ENCODE measurements at places on chromosomes 4 and X. TPM values are rescaled to one million over a fixed set of nuclear protein-coding genes. Genes with fewer than 3 reads are reported as not detected.
A peak's percentile ranks its signal among the peaks of the same experiment; 100 is the strongest.

DNA sequence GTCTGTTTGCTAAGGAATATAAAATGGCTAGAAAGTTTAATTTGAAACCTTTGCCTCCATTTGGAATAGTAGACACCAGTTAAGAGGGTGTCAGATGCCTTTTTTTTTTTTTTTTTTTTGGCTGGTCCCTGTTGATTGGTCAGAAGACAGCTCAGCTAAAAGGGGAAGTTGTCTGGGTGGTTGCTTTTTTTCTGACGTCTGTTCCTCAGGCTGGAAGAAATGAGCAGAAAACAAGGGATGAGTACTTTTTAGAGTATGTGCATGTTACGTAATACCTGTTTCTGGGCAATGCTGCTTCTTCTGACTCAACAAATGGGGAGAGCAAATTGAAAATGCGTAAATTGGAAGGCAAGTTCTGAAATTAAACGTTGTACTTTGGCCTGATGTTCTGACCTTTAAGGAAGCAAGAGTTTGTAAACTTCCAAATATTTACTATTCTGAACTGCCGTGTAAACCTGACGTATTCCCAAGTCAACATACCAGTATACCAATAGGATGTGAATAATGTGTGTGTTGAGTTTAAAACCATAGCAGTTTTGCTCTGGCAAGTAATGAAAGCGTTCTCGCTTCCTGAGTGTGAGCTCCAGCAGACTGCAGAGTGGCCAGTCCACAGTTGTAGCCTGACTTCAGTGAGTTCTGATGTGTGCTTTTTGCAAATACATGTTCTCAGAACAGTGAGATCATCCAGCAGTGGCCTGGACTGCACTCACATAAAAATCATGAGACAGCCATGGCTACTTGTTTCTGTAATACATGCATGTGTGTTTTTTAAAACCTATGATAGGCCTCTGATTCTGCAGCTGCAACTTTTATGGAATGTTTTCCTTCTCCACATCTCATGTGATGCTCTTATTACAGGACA lies 1.7 kb downstream of the SAT1 start:
- no peaks in the 10 kb centered on the region for H3K27me3 ChIP-seq
- H3K27ac ChIP-seq = peak overlapping the region; percentile 97
- peak overlapping the region; percentile 90 for H3K4me3 ChIP-seq
- no peak for DNase-seq
- peaks cover 37% of the 10 kb centered on the region for H3K4me1 ChIP-seq

DNA sequence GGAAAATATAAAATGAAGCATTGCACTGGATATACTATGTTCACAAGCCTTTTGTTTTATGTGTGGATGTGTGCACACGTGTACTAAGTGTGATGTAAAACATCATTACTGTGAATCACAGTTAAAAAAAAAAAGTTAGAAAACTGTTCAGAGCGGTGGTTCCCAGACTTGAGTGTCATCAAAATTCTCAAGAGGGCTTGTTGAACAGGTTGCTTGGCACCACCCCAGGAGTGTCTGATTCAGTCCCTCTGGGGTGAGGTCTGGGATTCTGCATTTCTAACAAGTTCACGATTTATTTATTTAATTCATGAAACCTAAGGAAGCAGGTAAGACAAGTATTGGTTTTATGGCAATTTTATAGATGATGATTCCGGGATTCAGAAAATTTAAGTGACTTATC lies 1.8 kb downstream of the CENPU start:
- H3K27me3 ChIP-seq = no peaks in the 10 kb centered on the region
- H3K36me3 ChIP-seq = peaks cover 42% of the 10 kb centered on the region
- peak overlapping the region; percentile 55 for H3K27ac ChIP-seq
- H3K4me1 ChIP-seq = peaks cover 45% of the 10 kb centered on the region
- peak overlapping the region; percentile 100 for H3K4me3 ChIP-seq
- no peak for DNase-seq

The CHRDL1 gene
- total RNA-seq = not detected

DNA sequence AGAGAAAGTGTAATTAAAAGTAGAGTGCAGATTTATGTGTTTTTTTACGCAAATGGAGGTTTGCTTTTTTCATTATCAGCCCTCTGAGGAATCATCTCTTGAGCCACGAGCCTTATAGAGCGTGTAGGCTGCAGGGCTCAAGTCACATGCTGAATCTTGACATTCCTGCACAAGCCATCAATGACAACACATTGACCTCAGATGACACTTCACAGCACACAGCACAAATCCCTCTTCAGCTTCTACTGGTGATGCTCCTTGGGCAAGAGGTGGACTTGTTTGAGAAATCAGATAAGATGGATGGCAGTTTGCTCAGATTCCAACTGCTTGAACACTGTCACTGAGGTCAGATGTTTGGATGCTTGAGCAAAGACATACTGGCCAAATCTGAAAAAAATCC lies 250.6 kb downstream of the SNCA start:
- peaks cover 6% of the 10 kb centered on the region for H3K27me3 ChIP-seq
- H3K4me1 ChIP-seq = no peaks in the 10 kb centered on the region
- DNase-seq = no peak
- no peak overlapping the region for H3K27ac ChIP-seq
- H3K4me3 ChIP-seq = no peak overlapping the region

DNA sequence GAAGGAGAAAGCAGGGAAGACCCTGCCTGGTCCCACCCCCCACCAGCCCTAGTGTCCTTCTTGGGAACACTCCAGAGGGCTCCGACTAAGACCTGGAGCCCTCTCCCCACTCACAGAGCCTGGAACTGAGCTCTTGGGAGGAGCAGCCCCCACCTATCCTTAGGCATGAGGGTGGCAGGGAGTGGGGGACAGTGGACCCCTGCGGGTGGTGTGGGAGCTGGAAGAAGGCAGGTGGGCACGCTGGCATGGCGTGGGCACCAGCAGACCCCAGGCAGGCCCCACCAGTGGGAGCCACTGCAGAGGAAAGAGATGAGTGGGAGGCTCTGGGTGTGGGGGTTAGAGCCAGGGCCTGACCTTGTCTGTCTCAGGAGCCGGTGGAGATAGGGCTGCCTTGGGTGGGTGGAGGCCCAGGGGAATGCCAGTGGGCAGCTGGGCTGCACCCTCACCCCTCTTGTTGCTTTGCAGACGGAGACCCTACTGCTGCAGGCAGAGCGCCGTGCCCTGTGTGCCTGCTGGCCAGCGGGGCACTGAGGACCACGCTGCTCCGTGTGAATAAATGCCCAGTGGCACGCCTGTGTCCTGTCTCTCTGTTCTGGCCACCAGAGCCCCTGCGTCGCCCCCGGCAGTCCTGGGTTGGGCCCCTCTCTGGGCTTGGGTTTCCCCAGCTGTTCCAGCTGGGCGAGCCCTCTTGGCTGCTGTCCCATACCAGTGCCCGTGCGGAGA lies 15.6 kb upstream of the NAT8L start:
- peak; percentile 13 for DNase-seq
- H3K27me3 ChIP-seq = peaks cover 17% of the 10 kb centered on the region
- H3K36me3 ChIP-seq = no peaks in the 10 kb centered on the region
- peak overlapping the region; percentile 21 for H3K4me3 ChIP-seq
- H3K4me1 ChIP-seq = peaks cover 5% of the 10 kb centered on the region

- H3K36me3 ChIP-seq = peaks cover 19% of the 10 kb centered on the region
- H3K27ac ChIP-seq = peak overlapping the region; percentile 22
- no peaks in the 10 kb centered on the region for H3K27me3 ChIP-seq
Observed at GRCh38 chrX:44899946-44900345, 27.0 kb downstream of the KDM6A start.

The ATP5ME gene
- total RNA-seq = 205 TPM

DNA sequence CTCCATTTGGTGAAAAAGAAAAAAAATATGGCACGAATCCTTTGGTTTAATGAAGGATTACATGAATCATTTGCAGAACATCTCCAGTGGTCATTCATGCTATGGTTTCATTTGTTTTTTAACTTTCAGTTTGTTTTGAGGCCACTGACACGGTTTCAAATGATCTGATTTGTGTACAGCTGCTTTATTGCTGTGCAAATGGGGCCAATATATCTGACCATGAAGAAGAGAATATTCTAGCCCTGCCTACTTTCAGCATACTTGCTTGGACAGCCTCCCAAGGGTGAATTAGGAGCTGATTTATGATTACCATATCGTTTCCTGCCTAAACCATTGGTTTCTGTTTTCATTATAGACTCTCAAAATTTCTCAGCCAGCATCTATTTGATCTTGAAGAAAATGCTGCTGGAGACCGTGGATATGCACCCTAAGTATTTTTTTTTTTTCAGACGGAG lies 30.7 kb downstream of the SPARCL1 start:
- no peak for DNase-seq
- no peaks in the 10 kb centered on the region for H3K36me3 ChIP-seq
- H3K4me3 ChIP-seq = peak overlapping the region; percentile 11
- H3K27ac ChIP-seq = peak overlapping the region; percentile 14
- H3K27me3 ChIP-seq = no peaks in the 10 kb centered on the region

DNA sequence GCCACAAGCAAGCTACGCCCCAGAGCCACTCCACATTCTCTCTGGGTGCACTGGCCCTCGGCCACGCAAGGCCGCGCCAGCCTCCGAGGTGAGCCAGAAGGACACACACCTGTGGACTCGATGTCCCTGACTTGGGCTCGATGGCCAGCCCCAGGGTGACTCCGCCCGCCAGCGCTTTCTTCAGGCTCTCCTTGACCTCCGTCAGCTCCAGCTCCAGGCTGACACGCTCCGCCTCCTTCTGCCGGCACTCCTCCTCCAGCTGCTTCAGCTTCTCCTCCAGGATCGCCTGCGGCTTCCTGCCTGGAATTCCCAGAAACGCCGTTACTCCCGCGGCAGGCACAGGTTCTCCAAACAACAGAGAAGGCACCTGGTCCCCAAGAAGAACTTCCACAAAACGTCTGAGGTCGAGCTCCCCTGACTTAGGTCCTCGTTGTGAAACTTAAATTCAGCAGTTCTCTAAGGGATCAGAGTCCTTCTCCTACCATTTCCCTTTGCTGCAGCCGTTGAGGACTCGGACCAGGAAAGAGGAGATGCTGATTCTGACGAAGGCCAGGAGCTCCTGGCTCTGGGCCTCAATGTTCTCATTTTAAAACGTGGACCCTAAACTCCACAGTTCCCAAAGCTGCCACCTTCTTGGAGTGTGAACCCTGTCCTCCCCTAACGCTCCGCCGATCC lies 166.8 kb downstream of the AFAP1 start:
- no peak overlapping the region for H3K4me3 ChIP-seq
- no peak overlapping the region for H3K27ac ChIP-seq
- DNase-seq = no peak

DNA sequence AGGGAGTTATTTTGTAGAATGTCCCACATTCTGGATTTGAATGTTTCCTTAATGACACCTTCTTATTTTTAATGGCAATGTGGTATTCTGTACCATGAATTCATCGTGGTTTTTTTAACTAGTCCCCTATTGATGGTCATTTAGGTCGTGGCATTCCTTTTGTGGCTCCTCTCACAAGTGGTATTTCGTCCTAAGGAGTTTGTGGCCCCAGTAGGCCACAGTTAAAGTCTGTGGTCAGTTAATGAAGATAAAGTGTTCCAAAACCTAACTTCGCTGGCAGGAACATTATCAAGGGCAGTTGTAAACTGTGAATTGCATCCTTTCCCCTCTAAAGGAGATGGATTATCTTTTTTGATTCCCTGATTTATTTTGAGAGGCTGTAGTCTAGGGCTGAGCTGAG lies 133.2 kb downstream of the TMEM164 start:
- H3K36me3 ChIP-seq = peaks cover 6% of the 10 kb centered on the region
- no peaks in the 10 kb centered on the region for H3K27me3 ChIP-seq
- no peak overlapping the region for H3K27ac ChIP-seq
- H3K4me3 ChIP-seq = no peak overlapping the region

GRCh38 chr4:163693211-163693610 lies 198.7 kb downstream of the TMA16 start:
- no peak for DNase-seq
- no peaks in the 10 kb centered on the region for H3K27me3 ChIP-seq
- no peaks in the 10 kb centered on the region for H3K4me1 ChIP-seq
- H3K4me3 ChIP-seq = no peak overlapping the region
- no peaks in the 10 kb centered on the region for H3K36me3 ChIP-seq

DNA sequence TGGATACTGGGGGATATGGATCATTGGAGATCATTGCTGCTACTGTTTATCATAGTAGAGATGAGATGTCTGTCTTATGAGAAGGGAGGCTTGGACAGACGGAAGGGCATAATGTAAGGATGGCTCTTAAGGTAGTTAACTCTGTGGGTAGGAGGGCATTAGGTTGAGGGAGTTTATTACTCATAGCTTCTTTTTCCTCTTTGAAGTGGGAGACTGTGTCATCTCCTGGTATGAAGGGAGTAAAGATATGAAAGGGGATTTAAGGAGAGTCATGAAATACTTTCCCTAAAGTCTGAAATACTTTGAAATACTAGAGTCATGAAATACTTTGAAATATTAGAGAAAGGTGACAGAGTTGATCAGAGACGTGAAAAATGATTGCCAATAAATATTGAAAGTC lies 255.5 kb upstream of the PITX2 start:
- H3K36me3 ChIP-seq = no peaks in the 10 kb centered on the region
- no peaks in the 10 kb centered on the region for H3K4me1 ChIP-seq
- no peaks in the 10 kb centered on the region for H3K27me3 ChIP-seq
- no peak overlapping the region for H3K27ac ChIP-seq
- DNase-seq = no peak

GRCh38 chrX:12223650-12224049 lies 85.4 kb downstream of the FRMPD4 start:
- H3K27ac ChIP-seq = no peak overlapping the region
- H3K4me1 ChIP-seq = no peaks in the 10 kb centered on the region
- no peak for DNase-seq
- H3K27me3 ChIP-seq = no peaks in the 10 kb centered on the region
- H3K36me3 ChIP-seq = no peaks in the 10 kb centered on the region

The EIF2S3 gene
- total RNA-seq = 172 TPM

The ADAMTS3 gene
- total RNA-seq = not detected

DNA sequence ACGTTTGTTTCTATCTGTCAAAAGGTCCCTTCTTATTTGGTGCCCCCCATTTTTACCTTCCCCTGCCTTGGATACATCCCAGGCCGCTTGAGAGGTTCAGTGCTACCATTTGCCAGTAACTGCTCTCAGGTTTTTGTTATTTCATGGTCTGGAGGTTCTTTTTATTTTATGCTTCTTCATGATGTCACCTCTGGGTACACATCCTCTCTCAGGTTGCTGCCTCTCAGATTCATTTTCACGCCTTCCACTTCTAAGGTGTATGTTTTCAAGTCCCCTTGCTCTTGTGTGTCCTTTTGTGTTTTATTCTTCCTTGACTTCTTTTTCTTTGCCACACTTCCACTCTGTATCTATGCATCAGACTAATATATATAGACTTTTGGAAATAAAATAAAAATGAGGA lies 640.1 kb upstream of the AADAT start:
- H3K4me1 ChIP-seq = no peaks in the 10 kb centered on the region
- no peaks in the 10 kb centered on the region for H3K36me3 ChIP-seq
- no peak overlapping the region for H3K4me3 ChIP-seq
- no peak for DNase-seq

- peaks cover 48% of the 10 kb centered on the region for H3K4me1 ChIP-seq
- no peaks in the 10 kb centered on the region for H3K27me3 ChIP-seq
- H3K27ac ChIP-seq = peak overlapping the region; percentile 88
- peaks cover 8% of the 10 kb centered on the region for H3K36me3 ChIP-seq
- DNase-seq = no peak
- peak overlapping the region; percentile 85 for H3K4me3 ChIP-seq
Observed at GRCh38 chr4:184536881-184537248, 62.5 kb upstream of the IRF2 start.

Measured in activated CD4-positive, alpha-beta memory T cell treated with anti-CD3 and anti-CD28 coated beads, Interleukin-2, amount 10 ng/mL, durations not matched to agents 7 days and 5 days (primary cell).